Kasumi-1 (cell line): ENCODE measurements at places on chromosomes 5 and 9.

DNA sequence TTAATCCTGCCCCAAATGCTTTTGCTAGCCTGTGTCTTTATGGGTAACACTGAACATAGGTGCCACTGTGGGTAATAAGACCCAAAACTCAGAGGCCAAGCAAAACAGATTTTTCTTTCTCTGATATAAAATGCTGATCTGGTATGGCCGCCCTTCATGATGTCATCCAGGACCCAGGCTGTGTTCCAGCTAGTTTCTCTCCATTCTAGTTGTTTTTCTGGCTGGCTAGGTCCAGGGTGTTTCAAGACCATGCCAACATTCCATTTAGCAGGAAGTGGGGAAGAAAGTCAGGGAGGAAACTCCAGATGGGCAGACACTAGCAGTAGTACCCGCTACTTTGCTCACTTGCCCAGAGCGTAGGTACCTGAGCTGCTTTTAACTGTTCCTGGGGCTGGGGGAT lies 183.9 kb upstream of the OTULINL start:
- no peak for DNase-seq

DNA sequence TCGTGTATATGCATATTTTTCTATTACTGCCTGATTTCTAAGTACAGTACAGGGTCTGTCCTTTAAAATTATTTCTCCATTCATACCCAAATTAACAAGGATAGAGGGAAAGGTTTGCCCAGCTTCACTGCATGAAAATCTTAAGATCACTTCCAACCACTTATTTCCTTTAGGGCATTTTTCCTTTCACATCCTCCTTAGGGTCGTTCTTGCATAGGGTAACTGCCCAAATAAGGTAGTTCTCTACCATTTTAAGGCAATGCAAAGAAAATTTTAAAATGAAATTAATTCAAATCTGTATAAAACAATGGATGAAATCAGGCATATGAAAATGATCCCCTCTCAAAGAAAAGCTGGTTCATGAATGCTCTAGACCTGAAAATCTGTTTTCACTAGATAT lies 4.1 kb upstream of the CDC20B start:
- no peak for DNase-seq

GRCh38 chr9:115099901-115100300 lies 18.1 kb downstream of the TNC start:
- DNase-seq = no peak

- DNase-seq = peak; percentile 42
Observed at GRCh38 chr5:161544350-161544765, 2.2 kb downstream of the GABRB2 start.

DNA sequence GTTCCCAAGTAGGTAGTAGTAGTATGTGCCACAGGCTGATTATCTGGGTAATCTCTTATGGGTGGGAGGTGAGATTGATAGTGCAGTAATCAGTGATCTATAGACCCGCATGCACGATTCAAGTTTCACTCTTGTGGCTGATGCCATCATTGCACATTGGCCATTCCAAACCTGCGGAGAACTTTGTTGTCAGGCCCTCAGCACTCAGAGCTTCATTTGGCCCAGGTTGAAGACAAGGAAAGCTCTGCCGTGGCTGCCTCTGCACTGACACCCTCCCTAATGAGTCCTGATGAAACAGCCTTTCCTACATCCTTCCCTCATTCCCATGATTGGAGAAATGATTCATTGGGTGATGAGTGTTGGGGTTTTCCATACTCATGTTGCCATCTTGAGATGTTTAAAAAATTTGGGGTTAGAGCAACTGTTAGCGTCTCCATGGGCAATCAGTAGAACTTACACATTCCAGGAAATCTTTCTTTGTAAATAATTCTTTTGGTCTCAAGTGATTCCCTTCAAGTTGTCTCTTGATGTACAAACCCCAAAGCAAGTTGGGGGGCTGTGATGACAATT lies 22.9 kb downstream of the PROP1 start:
- no peak for DNase-seq

DNA sequence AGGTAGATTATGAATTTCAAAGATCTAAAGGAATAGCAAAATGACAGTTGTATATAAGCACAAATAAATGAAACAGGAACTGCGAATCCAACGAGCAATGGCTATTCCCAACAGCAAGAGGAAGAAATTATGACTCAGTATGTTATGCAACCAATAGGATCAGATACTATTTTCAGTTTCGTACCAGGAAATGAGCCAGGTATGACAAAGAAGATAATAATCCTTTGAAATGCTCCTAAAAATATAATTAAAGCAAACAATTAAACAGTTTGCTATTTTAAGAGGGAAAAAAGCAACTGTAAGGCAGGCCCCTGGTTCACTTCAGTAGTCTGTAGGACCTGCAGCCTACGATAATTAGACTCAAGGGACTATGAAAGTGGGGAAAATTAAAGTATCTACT lies 58.9 kb downstream of the AUH start:
- DNase-seq = peak; percentile 56

- DNase-seq = peak; percentile 73
Observed at GRCh38 chr5:52007230-52007858, 624.1 kb downstream of the ISL1 start.

GRCh38 chr9:124018730-124019697 lies 7.4 kb downstream of the LHX2 start:
- no peak for DNase-seq

DNA sequence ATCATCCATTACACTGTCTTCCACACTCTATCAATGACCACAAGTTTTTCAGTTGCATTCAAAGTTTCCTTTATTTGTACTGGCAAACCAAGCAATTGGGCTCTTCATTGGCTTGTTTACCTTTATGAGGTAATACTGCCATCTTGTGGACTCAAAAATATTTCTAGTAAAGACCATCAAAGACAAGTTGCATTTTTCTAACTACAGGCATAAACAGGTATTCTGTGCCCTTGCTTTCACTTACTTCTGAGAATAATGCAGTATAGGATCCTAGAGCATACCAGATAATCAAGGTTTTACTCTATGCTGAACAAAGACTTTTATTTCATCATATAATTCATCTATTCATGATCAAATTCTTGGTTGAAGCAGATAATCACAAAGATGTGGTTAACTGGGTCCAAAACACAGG lies 173.7 kb upstream of the POU5F2 start:
- peak; percentile 62 for DNase-seq

DNA sequence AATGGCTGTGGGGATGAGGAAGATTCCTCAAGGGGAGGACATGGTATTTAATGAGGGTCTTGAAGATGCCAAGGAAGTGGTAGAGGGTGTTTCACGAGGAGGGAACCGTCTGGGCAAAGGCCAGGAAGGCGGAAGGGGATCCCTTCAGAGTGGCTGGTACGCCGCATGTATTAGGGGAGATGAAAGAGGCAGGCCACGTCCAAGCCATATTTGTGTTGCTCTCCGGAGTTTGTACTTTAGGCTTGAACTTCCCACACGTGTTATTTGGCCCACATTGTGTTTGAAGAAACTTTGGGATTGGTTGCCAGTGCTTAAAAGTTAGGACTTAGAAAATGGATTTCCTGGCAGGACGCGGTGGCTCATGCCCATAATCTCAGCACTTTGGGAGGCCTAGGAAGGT lies 1.2 kb downstream of the FXN start:
- DNase-seq = no peak

DNA sequence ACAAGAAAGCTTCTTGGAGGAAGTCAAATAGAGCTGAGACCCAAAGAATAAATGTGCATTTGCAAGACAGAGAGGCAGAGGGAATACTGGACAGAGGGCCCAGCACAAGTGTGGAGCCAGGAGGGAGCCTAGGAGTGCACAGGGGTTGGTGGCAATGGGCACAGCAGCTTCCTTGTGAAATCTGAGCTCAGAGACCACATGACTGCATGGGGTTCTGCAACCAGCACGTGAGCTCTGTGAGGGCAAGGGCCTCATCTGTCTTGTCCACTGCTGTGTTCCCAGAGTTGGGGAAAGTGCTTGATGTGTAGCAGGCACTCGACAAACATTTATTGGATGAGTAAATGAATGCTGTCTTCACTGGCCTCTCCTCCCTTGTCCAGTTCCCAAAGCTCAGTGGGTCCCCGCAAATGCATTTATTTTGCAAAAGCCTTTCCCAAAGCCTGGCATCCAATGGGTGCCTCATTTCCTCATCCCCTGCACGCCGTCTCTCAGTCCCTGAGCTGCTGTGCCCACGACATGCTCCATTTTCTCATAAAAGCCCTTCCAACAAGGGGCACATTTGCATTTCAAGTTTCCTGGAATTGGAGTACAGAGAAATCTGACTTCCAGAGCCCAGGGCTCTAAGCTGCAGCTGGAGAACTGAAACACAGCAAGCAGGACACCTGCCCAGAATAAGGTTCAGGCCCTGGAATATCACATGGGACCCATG lies 58.5 kb downstream of the KCNIP1 start:
- no peak for DNase-seq

DNA sequence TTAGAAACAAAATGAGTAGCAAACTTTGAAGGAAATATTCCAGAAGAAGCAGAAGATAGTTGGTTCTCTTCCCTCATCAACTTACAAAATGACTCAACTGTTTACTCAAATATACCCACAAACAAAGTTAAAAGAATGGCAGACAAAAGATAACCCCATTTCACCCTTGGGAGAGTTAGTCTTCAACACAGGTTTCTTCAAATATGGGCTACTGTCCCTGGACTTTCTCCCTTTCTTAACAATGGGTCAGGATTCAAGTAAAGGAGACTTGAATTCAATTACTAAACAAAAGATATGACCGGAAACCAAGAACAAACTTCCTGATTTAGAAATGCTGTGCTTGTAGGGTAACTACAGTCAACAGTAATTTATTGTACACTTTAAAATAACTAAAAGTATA lies 14.2 kb downstream of the RFX3 start:
- DNase-seq = no peak

GRCh38 chr5:107505763-107506534 lies 164.8 kb downstream of the EFNA5 start:
- DNase-seq = no peak

- DNase-seq = no peak
Observed at GRCh38 chr5:127943061-127943371, 140.6 kb upstream of the SLC12A2 start.

DNA sequence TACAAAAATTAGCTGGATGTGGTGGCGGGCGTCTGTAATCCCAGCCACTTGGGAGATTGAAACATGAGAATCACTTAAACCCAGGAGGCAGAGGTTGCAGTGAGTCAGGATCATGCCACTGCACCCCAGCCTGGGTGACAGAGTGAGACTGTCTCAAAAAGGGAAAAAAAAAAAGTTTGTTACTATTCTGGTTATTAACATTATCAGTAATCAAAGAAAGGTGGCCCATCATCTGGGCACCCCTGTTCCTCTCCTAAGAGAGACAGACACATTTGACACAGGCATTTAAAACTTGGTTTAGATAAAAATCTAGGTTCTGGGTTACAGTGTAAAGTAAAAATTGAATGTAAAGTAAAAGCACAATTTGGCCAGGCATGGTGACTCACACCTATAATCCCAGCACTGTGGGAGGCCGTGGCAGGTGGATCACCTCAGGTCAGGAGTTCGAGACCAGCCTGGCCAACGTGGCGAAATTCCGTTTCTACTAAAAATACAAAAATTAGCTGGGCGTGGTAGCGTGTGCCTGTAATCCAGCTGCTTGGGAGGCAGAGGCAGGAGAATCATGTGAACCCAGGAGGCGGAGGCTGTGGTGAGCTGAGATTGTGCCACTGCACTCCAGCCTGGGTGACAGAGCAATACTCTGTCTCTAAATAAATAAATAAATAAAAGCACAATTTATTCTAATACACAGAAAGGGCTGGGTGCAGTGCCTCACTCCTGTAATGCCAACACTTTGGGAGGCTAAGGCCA lies 16.7 kb upstream of the PHYHD1 start:
- no peak for DNase-seq

GRCh38 chr9:136029556-136029955 lies 65.5 kb downstream of the NACC2 start:
- DNase-seq = no peak

GRCh38 chr5:102561894-102562760 lies 63.3 kb upstream of the SLCO6A1 start:
- DNase-seq = peak; percentile 24

DNA sequence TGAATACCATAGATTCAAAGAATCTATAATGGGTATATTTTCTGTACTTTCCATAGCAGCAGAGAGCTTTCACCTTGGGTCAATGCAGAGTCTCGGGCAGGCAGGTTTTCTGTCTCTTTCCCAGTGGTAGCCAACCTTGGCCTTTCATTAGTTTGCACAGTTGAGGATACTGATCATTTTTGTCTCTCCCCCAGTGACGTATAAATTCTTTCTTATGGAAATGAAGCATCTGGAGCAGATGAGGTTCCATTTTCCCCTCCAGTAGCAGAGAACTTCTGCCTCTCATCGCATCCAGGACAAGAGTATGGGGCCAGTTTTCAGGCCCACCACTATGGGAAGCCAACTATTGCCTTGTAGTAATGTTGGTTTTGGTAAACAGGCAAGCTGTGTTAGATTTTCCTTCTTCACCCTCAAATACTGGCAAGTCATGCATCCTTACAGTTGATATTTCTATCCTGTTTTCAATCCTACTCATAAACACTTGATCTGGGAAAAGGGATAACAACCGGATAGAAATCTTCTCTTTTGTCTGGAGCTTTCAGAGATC lies 845.2 kb upstream of the CDH18 start:
- no peak for DNase-seq

GRCh38 chr5:28281351-28281750 lies 1243.0 kb upstream of the CDH9 start:
- no peak for DNase-seq

DNA sequence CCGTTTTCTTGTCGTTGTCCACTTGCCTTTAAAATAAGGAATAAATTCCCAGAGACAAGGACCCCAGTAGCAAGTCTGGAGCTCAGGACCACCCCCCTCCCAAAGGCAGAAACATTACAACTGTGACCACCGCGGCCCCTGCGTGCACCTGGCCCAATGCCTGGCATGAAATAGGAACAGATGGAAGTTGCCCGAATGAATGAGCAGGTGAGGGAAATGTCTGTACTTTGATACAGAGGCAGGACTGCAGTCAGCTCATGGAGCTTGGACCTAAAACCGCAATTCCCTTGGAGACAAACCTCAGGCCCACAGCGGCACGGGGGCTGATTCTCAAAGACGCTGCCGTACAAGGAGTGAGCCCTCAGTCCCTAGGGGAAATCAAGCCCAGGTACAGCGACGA lies 55.3 kb upstream of the SARDH start:
- DNase-seq = no peak

DNA sequence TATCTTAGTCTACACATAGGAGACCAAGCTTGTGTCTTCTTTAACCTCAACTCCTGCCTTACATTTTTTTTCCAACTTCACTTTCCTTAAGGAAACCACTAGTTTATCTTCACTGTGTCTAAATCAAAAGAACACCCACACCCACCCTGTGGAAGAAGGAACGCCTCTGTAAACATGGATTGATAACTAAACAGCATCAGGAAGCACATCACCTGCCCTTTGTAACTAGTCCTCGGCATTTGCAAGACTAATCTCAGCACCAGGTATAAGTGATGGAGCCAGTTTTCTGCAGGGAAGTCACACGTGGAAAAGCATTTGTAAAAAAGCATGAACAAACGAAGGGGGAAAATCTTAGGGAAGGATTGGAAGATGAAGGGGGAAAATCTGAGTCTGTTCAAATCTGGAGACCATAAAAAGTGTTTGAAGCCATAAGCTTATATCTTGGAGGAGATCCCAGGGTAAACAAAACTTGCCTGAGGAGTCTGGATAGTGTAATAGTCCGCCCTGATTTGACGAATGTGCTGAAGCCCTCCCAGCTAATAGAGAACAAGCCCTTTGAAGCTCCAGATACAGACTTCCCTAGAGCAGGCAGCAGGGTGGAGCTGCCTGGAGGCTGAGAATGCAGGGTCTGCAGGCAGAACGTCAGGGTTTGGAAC lies 117.3 kb upstream of the LHFPL2 start:
- DNase-seq = no peak

- DNase-seq = no peak
Observed at GRCh38 chr9:20496328-20496727, 126.0 kb downstream of the MLLT3 start.

GRCh38 chr5:170752257-170753215 lies 31.0 kb upstream of the GABRP start:
- DNase-seq = no peak
